ENCODE measurements at places on chromosomes 1 and 21.

- DNase-seq, result no peak
These were observed 110.5 kb upstream of the COA6 start for GRCh38 chr1:234262754-234263105.

- DNase-seq, result no peak
These were observed 32.6 kb downstream of the ESRRG start for GRCh38 chr1:216690603-216691002.

- DNase-seq, result peak; percentile 19
These were observed 347.3 kb downstream of the DPYD start for GRCh38 chr1:97573553-97573952.

DNA sequence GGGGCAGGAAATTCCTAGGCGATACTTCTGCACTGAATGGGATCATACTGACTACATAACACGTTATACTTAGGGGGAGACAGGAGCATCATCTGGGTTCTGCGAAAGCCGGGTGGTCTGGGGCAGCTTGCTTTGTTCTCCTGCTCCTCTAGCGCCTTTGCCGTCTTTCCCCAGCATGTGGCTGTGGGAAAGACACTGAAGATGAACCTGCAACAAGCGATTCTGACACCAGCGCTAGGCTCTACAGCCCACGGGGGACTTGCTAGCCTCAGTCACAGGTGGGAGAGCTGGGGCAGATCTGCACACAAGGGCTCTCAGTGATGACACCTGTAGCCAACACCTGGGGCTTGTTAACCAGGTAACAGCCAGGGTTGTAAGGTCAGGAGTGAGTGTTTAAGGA lies 51.8 kb downstream of the CD46 start:
- no peak for DNase-seq

DNA sequence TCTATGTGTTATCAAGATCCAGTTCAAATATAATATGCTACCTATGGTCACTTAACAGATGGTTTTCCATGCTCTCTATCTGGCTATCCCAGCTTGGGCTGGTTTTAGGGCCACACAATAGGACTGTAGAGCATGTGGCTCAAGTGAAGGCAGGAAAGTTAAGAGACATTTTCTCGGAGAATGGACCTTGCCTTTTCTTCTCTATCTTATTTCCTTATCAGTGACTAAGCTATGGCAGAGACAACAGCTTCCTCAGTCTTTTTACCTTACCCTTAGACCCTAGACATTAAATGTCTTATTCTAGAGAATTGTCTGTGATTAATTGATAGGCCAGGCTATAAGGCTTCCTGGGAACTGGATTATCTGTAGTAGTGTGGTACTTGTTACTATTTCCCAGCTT lies 28.1 kb downstream of the CD101 start:
- DNase-seq, result no peak

GRCh38 chr1:93703643-93704042 lies 22.0 kb upstream of the BCAR3 start:
- no peak for DNase-seq

GRCh38 chr1:198841477-198841876 lies 202.6 kb downstream of the PTPRC start:
- no peak for DNase-seq

DNA sequence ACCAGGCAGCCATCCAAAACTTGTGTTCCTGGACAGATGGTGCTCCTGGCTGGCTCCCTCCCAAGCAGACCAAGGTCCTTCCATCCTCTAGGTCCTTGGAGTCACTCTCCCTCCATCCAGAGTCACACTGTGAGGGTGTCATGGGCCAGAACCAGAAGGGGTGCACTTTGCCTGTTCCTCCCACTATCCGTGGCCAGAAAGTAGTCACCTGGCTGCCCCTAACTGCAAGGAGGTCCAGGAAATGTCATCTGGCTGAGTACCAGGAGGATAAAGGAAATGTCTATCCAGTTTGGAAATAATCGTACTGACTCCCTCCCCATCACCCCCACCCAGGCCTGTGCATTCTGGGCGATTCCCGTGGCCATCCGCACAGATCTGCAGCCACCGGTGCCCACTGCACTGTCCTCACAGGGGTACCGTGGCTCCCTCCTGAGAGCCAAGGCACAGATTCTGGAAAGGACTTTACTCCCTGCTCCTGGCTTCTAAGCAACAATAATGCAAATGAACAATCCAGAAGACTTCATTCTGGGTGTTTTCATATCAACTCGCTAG lies 253.2 kb downstream of the NPHP4 start:
- no peak for DNase-seq

GRCh38 chr1:164064501-164064900 lies 494.5 kb upstream of the PBX1 start:
- peak; percentile 2 for DNase-seq

DNA sequence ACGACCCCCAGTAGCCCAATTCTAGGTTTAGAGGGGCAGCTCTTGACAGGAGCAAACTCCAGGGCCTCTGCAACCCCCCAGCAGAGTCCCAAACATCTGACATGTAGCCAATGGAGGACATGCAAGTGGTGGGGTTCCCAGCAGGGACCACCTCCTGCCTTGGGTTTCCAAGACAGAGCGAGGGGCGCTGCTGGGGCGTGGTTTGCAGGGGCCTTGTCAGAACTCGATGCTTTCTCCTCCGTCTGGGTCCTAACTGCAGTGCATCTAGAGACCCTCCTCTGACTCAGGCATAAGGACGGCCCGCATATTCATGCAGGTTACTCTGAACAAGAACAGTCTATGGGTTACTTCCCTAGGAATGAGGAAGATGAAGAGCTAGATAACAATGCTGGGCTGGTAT lies 17.2 kb downstream of the EPHX1 start:
- DNase-seq, result no peak

GRCh38 chr1:192872010-192872409 lies 63.2 kb downstream of the RGS2 start:
- DNase-seq, result no peak

DNA sequence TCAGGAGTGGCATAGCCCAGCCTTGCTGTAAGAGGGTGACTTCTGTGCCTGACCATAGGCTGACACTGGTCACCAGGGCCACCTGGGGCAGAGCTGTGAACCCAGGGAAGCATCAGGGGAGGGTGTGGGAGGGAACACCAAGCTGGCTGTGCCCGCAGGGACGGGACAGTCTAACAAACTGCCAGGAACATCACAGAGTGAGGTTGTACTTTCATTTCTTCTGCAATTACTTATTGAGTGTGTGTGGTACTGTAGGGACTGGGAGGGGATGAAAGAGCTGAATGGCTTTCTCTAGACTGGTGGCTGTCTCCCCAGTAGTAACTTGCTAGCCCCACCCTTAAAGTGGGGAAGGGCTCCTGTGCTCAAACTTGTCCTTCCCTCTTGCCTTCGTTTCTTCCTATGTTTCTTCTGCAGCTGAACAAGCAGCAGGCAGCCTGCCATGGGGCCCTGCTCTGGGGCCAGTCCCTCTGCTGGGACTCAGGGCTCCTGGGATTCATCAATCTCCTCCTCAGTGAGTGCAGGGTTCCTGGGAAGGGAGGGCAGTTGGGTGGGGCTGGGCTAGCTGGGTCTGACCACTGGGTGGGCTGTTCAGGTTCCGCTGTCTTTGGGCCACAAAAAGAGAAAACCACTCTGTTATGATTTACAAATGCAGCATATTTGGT lies 39.7 kb upstream of the ETV3 start:
- DNase-seq, result no peak

DNA sequence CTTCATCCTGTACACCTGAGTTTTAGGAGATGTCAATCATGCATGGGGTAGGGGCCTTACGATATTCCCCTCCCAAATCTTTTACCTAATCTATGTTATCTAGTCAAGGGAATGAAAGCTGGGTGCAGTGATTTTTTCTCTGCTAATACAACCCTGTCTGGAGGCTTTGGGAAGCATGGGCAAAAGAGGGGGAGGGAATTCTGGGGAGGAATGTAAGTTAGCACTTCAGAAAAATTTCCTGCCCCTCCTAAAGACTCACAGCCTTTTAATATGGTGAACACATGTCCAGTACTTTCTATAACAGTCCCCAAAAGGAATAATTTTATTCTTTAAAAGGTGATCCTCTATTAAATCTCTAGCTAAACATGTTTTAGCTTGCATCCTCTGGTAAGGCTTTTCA lies 25.6 kb upstream of the PRELP start:
- peak; percentile 63 for DNase-seq

DNA sequence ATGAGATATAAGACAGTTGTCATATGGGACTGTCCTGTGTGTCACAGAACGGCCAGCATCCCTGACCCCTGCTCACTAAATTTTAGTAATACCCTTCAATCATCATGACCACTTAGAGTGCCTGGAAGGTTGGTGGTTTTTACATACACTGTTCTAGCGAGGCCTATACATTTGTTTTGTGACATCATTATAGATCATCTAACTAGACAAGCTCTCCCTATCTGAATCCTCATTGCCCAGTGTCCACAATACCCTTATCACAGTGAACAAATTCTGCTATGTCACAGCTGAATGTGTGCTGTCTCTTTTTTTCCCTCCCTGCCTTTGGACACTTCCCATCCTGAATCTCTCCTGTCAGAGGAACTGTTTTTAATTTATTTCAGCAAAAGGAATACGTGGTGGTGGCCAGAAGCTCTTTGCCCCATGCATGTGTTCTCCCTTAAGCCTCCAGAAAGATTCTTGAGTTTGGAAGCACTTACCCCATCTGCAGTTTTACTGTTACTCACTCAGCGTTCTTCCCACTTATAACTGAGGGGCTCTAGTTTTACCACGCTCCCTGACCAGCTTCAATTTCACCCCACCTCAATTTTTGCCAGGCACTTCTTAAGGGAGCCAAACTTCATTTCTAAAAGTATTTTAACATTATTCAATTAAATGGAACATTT lies 70.3 kb downstream of the OLFML2B start:
- no peak for DNase-seq

- DNase-seq, result no peak
These were observed 37.4 kb downstream of the PHC2 start for GRCh38 chr1:33393524-33393923.

GRCh38 chr1:50940291-50940690 lies 19.8 kb downstream of the FAF1 start:
- DNase-seq, result no peak

DNA sequence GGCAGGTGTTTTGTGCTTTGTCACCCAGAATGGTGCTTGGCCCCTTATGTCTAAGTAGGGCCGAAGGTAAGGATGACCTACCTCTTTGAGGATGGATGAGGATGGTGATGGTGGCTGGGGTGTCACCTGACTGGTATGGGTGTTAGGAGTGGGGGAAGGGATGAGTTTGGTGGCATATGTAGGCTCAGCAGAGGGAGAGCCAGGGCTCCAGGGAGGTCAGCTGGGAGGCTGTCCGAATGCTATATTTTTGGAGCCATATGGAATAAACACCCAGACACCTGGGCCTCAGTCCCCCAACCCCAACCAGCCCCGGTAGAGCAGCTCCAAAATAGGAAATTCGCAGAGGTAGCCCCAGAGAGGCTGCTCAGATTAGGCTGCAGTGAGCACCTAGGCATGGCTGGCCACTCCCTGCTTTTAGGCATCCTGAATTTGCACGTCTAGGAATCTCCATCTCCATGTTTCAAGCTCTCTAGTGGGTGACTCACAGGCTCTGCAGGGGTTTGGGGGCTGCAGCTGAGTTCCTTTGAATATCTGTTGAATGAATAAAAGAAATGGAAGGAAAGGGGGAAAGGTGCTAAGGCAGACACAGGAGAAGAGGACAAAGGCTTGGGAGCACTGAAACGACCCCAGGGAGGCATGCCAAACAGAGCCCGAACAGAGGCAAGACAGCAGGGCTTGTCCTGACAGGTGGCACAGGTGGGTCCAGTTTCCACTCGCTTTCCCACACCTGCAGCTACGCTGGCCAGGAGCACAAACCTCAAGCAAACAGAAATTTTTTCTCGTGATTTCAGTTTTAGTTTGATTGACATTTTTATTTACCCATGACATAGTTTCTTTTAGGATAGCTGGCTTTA lies 135.3 kb upstream of the EDN2 start:
- DNase-seq, result peak; percentile 35

- DNase-seq, result no peak
These were observed 989 bp downstream of the ACTA1 start for GRCh38 chr1:229432905-229433304.

GRCh38 chr1:82700476-82700875 lies 899.7 kb downstream of the ADGRL2 start:
- no peak for DNase-seq

DNA sequence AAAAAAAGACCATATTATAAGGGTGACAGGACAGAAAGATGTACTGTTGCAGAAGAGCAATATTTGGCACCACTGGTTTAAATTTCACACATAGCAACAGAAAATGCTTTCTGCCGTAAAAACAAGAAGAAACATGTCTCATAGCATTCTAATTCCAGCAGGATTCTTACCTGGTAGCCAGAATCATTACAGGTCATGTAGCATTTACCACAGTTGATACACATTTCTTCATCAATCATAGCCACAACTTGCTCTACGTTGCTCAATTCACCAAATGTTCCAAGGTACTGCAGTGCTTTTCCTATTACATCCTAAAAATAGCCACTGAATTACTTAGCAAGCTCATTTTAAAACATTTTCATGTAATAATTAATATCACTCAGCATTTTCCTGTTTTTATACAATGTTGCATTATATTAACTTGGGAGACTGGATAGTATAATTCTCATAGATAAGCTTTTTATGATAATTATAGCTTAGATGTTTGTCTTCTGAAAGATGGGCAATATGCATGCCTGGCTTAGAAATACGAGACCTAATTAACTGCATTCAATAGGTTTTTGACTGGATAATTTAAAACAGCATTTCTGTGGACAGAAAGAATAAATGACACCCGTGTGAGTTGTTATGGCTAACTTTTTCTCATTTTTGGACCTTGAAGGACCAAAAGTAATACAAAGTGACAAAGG lies 360.7 kb downstream of the PTBP2 start:
- no peak for DNase-seq

GRCh38 chr1:69567652-69568420 lies at the start of gene LRRC7:
LRRC7 (plus strand) TSS chr1:69567922; CDS start chr1:69568640, 718 bp downstream.
- peak; percentile 0 for DNase-seq

GRCh38 chr1:167708940-167709389 lies 12.8 kb upstream of the MPZL1 start:
- DNase-seq, result peak; percentile 42

DNA sequence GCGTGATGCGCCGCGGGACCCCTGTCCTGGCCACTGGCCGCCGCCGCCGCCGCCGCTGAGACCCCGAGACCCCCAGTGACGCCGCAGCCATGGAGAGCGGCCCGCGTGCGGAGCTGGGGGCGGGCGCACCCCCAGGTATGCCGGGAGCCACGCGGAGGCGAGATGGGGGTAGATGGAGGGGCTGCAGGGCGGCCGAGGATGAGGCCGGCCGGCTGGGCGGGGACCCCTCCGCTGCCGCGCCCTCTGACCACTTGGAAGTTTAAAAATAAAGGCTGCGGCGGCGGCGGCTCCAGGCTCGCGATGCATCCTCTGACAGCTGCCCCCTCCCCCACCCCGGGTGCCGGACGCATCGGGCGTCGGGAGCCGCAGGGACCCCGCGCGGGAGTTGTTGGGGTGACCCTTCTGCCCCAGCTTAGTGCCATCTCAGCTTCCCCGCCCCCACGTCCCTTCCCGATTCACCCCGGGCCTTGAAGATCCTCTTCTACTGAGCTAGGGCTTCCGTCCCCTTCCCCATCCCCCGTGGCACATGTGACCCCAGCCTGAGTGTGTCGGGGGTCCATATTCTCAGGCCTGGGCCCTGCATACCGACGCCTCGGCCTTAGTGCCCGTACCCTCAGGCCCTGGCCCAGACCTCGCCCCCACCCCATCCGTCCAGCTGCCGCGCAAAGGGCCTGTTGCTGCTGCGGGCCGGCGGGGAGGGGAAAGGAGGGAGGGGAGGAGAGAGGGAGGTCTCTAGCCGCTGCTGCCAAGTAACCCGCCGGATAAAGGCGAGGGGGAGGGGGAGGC lies 562 bp downstream of the MAP7D1 start:
- peak; percentile 69 for DNase-seq

GRCh38 chr21:45745256-45745655 lies 101.7 kb downstream of the PCBP3 start:
- no peak for DNase-seq

- DNase-seq, result peak; percentile 92
These were observed at the start of gene ST3GAL3 for GRCh38 chr1:43707190-43708001. ST3GAL3 (plus strand) TSS chr1:43707536; CDS start chr1:43736263, 28,727 bp downstream.
